Osteoblast (primary cell): ENCODE measurements at places on chromosomes 16 and 17. TPM values are rescaled to one million over a fixed set of nuclear protein-coding genes. Genes with fewer than 3 reads are reported as not detected.

The WDR81 gene
- total RNA-seq, result 47.7 and 47.8 TPM in 2 replicates

The SDR42E1 gene
- total RNA-seq, result 0.29 and 1.4 TPM in 2 replicates

The TMEM220 gene
- 3.2 and 3.3 TPM in 2 replicates for total RNA-seq

The CHD9NB gene
- total RNA-seq, result 1.1 and 2.1 TPM in 2 replicates

The CDH5 gene
- 0.72 and 1.8 TPM in 2 replicates for total RNA-seq

The CHMP6 gene
- 21.4 and 21.8 TPM in 2 replicates for total RNA-seq

The MYH1 gene
- not detected in 2 replicates for total RNA-seq

The HLF gene
- under 0.01 TPM in 2 replicates for total RNA-seq

The CDH11 gene
- 1,097 and 1,116 TPM in 2 replicates for total RNA-seq

The KRTAP4-3 gene
- total RNA-seq, result not detected in 2 replicates

The ATP1B2 gene
- under 0.01 TPM in 1 of 2 replicates, not detected in the other for total RNA-seq

The HMOX2 gene
- 39.4 and 44.5 TPM in 2 replicates for total RNA-seq

The KCNG4 gene
- not detected in 2 replicates for total RNA-seq

The HSF5 gene
- total RNA-seq, result under 0.01 TPM in 2 replicates

The OVCA2 gene
- total RNA-seq, result 59.0 and 61.3 TPM in 2 replicates

The CBX2 gene
- 0.88 and 1.1 TPM in 2 replicates for total RNA-seq

The OR2C1 gene
- total RNA-seq, result 0.29 TPM in 1 of 2 replicates, not detected in the other

The TPSG1 gene
- not detected in 2 replicates for total RNA-seq

The TMEM114 gene
- not detected in 2 replicates for total RNA-seq

The MT1M gene
- total RNA-seq, result 8.5 and 8.7 TPM in 2 replicates

The HYDIN gene
- total RNA-seq, result 2.9 and 3.2 TPM in 2 replicates

The GPR142 gene
- not detected in 2 replicates for total RNA-seq

The AXIN1 gene
- 21.5 and 21.7 TPM in 2 replicates for total RNA-seq
